Type B pancreatic cell (in vitro differentiated cells): ENCODE measurements at places on chromosomes 7 and 10. TPM values are rescaled to one million over a fixed set of nuclear protein-coding genes. Genes with fewer than 3 reads are reported as not detected.

Gene NPC1L1
- total RNA-seq = 8.8 and 11.0 TPM in 2 replicates

Gene FAM25C
- not detected in 2 replicates for total RNA-seq

Gene INHBA
- total RNA-seq = 19.9 and 29.3 TPM in 2 replicates

Gene SDHAF3
- total RNA-seq = 18.3 and 18.4 TPM in 2 replicates

Gene CNPY1
- not detected in 2 replicates for total RNA-seq

Gene PDK4
- 11.7 and 18.3 TPM in 2 replicates for total RNA-seq

Gene FAM24B
- total RNA-seq = 1.2 TPM in 1 of 2 replicates, not detected in the other

Gene PRF1
- not detected in 2 replicates for total RNA-seq

Gene SHOC2
- total RNA-seq = 38.7 and 44.3 TPM in 2 replicates

Gene CCDC186
- total RNA-seq = 21.0 and 36.0 TPM in 2 replicates
